Activated naive CD4-positive, alpha-beta T cell treated with anti-CD3 and anti-CD28 coated beads for 36 hours (primary cell): ENCODE measurements at places on chromosomes 16 and 17. TPM values are rescaled to one million over a fixed set of nuclear protein-coding genes. Genes with fewer than 3 reads are reported as not detected.

GRCh38 chr16:55703003-55704001, 47.5 kb downstream of the SLC6A2 start:
- H3K4me3 ChIP-seq = no peak overlapping the region
- H3K27ac ChIP-seq = no peak overlapping the region

DNA sequence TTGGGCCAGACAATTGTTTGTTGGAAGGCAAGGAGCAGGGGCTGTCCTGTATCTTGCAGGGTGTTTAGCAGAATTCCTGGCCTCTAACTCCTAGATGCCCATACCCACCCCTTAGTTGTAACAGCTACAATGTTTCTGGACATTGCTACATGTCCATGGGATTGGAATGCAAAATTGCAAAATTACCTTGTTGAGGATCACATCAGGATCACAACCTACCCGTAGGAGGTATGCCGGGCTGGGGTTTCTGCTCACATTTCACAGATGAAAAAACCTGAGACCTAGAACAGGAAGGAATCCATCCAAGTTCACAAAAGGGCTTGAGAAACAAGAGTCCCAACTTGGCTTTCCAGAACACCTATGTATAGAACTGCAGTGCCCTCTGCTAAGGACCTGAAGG, 22.7 kb downstream of the NOG start:
- H3K27me3 ChIP-seq = no peaks in the 10 kb centered on the region
- no peak overlapping the region for H3K4me3 ChIP-seq
- no peak for DNase-seq
- H3K4me1 ChIP-seq = peaks cover 5% of the 10 kb centered on the region
- no peak overlapping the region for H3K27ac ChIP-seq

DNA sequence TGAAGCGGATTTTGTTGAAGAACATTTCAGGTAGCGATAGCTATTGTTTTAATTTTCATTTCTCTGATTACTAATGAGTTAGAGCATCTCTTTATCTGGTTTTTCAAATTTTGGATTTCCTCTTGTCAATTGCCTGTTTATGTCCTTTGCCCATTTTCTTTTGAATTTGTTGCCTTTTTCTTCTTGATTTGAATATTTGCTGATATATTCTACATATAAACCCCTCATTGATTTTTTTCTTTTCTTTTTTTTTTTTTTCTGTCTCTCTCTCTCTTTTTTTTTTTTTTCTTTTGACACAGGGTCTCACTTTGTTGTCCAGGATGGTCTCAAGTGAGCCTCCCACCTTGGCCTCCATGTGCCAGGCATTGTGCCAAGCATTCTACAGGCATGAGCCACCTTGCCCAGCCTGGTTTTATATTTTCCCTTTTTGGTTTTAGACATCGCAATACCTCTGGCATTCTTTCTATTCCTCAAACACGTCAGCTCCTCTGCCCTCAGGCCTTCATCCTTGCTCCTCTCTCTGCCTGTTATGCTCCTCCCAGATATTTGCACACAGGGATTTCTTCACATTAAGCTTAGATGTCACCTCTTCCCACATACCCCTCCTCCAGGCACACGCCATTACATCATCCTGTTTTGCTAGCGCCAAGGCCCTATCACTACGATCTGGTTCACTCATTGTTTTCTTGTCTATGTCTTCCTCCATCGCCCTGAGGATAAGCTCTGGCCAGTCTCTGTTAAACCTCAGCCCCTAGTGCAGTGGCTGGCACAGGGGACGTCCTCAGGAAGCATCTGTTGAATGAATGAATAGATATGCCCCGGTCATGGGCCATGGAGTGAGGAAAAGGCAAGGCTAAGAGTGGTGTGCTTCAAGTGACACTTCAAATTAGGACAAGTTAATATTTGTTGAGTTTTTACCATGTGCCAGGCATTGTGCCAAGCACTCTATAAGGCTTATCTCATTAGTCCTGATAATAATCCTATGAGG, 8.6 kb downstream of the SARM1 start:
- peaks cover 8% of the 10 kb centered on the region for H3K36me3 ChIP-seq
- DNase-seq = no peak
- H3K4me3 ChIP-seq = no peak overlapping the region
- peaks cover 19% of the 10 kb centered on the region for H3K4me1 ChIP-seq
- peaks cover 12% of the 10 kb centered on the region for H3K27me3 ChIP-seq

Gene PPP1R27
- not detected for total RNA-seq

- H3K36me3 ChIP-seq = peaks cover 8% of the 10 kb centered on the region
- peaks cover 56% of the 10 kb centered on the region for H3K4me1 ChIP-seq
- peak; percentile 74 for DNase-seq
- H3K27ac ChIP-seq = peak overlapping the region; percentile 93
- peak overlapping the region; percentile 68 for H3K4me3 ChIP-seq
These were observed 3.3 kb downstream of the SYNRG start for GRCh38 chr17:37605813-37606505.

DNA sequence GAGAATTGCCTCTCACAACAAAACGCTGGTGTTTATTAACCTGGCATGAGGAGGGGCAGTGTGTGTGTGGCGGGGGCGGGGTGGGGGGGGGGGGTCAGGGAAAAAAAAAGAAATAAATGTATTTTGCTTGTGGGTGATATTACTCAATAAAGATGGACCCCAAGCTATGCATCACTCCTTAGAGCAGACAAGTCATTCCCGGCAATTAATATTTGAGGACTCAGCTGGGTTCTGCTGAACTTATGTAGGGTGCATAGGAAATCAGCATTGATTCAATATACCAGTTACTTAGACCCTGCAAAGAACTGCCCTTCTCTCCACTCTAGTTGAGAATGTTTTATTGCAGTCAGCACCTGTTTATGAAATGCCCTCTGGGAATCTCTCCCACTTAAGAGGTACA, 206.2 kb upstream of the MAF start:
- H3K4me3 ChIP-seq = no peak overlapping the region
- no peaks in the 10 kb centered on the region for H3K36me3 ChIP-seq
- DNase-seq = no peak
- no peak overlapping the region for H3K27ac ChIP-seq

DNA sequence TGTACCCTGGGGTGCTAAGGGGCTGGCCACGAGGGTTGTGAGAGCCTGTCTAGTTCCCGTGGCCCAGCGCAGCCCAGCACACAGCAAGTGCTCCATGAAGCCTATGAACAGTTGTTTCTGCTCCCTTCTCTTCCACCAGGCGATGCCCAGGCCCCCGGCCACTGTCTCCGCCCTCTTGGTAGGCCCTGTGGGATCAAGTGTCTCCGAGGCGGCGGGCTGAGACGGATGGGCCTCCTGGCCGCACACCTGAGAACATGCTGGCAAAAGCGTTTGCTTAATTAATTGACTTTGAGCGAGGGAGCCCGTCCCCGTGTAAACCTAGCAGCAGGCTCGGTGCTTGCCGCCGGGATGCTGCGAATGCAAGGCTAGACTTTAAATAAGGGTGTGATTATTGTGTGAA, 129.7 kb upstream of the GSE1 start:
- no peaks in the 10 kb centered on the region for H3K4me1 ChIP-seq
- no peak overlapping the region for H3K4me3 ChIP-seq
- H3K27ac ChIP-seq = no peak overlapping the region
- no peaks in the 10 kb centered on the region for H3K27me3 ChIP-seq

Gene NFATC3
- 49.1 TPM for total RNA-seq

DNA sequence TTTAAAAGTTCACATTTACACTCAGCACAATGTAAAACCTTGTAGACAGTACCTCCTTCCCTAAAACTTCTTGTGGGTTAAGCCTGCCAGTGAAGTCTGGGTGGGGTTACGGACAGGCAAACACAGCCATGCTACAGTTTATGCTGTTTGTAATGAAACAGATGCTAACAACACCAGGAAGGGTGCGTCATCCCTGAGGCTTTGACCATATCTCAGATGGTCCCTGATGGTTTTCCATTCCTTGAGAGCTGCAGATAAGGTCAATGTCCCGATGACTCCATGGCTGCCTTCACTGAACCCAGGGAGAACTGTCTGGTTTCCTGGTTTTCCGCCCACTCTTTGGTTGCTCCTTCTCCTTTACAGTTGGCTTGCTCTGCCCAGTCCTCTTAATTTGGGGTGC, 29.1 kb downstream of the GAS7 start:
- H3K27me3 ChIP-seq = peaks cover 18% of the 10 kb centered on the region
- no peak for DNase-seq
- no peak overlapping the region for H3K27ac ChIP-seq
- H3K36me3 ChIP-seq = peaks cover 2% of the 10 kb centered on the region

DNA sequence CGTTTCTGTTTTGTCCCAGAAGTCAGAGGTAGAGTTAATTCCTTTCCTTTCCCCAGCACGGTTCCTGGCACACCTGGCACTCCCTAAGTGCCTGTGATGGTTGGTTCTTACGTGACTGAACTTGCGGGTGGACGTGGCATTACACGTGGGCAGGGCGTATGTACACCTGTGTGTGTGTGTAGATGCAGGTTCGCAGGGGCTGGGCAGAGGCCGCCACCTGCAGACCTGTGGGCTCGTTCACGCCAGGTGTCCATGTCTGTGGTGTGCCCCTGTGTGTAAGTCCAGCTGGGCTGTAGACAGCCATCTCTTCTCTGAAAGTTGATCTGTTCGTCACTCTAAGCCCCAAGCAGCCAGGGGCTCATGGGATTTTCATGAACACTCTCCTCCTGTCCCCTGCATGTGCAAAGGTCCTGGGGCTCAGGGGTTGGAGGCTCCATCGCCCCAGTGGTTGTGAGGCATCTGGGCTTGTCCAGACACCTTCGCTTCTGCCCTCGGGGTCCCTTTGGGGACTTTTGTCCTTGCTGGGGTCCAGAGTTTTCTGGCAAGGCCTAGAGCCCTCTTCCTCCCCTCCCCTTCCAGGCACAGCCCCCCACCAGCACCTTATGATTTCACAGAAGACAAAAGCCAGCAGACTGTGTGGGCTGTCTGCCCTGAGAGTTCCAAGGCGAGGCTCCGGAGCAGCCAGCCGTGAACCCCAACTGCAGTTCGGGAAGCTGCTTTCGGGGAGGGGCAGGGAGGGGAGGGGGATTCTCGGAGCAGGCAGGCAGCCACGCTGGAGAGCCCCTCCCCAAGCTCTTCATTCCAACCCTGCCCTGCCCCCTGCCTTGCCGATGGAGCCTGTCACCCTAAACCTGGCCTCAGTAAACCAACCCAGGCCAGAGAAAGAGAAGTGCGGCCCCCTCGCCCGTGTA, 5.4 kb upstream of the FSCN2 start:
- DNase-seq = no peak
- H3K4me1 ChIP-seq = peaks cover 3% of the 10 kb centered on the region
- H3K36me3 ChIP-seq = no peaks in the 10 kb centered on the region
- H3K4me3 ChIP-seq = no peak overlapping the region

DNA sequence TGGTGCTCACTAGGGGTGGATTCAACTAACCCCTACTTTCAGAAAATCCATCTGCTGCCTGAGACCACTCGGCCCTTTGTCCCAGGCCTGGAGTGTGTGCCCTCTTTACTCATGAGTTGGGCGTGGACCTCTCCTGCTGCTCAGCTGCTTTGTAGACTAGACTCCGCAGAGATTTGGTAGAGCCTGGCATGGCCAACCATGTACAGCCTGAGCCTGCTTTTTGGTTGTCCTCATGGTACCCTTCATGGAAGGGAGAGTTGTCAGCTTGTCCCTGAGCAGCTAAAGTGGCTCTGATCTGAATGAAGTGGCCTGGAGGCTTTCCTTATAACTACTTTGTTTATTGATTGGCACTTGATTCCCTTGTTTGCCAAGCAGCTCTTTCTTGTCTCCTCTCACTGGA, 1.5 kb downstream of the EDC4 start:
- peaks cover 27% of the 10 kb centered on the region for H3K4me1 ChIP-seq
- peaks cover 5% of the 10 kb centered on the region for H3K36me3 ChIP-seq
- no peaks in the 10 kb centered on the region for H3K27me3 ChIP-seq
- DNase-seq = no peak
- peak overlapping the region; percentile 92 for H3K4me3 ChIP-seq

GRCh38 chr16:85657996-85658395, 30.8 kb downstream of the GINS2 start:
- H3K27ac ChIP-seq = no peak overlapping the region
- peaks cover 6% of the 10 kb centered on the region for H3K36me3 ChIP-seq
- H3K27me3 ChIP-seq = no peaks in the 10 kb centered on the region
- H3K4me1 ChIP-seq = no peaks in the 10 kb centered on the region
- no peak for DNase-seq

Gene CNGB1
- not detected for total RNA-seq

GRCh38 chr17:75551266-75551665, 25.8 kb downstream of the LLGL2 start:
- DNase-seq = no peak
- H3K4me1 ChIP-seq = no peaks in the 10 kb centered on the region
- H3K36me3 ChIP-seq = peaks cover under 1% of the 10 kb centered on the region

DNA sequence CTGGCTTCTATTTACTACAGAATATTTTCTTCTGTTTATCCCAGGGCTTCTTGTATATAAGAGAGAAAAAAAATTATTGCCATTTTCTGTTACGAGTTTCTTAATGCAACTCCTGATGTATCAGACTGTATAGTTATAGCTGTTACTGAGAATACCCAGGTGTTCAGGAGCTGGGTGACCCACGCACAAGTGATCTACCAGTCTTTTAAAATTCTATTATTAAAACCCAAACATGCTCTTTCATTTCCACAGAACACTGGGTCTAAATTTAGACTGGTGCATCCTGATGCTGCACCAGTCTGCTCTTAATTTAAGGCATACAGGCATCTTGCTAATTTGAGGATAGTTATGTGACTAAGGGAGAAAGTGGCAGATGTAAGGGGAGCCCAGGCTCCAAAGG, 31.2 kb upstream of the NLRP1 start:
- DNase-seq = no peak
- no peak overlapping the region for H3K4me3 ChIP-seq
- H3K27me3 ChIP-seq = peaks cover 3% of the 10 kb centered on the region
- no peak overlapping the region for H3K27ac ChIP-seq
- no peaks in the 10 kb centered on the region for H3K4me1 ChIP-seq
- H3K36me3 ChIP-seq = no peaks in the 10 kb centered on the region

Gene CCL3
- total RNA-seq = 8.3 TPM

- H3K4me1 ChIP-seq = no peaks in the 10 kb centered on the region
- no peak overlapping the region for H3K4me3 ChIP-seq
- DNase-seq = no peak
- no peaks in the 10 kb centered on the region for H3K36me3 ChIP-seq
These were observed 325.4 kb downstream of the ZFHX3 start for GRCh38 chr16:72722552-72722951.

DNA sequence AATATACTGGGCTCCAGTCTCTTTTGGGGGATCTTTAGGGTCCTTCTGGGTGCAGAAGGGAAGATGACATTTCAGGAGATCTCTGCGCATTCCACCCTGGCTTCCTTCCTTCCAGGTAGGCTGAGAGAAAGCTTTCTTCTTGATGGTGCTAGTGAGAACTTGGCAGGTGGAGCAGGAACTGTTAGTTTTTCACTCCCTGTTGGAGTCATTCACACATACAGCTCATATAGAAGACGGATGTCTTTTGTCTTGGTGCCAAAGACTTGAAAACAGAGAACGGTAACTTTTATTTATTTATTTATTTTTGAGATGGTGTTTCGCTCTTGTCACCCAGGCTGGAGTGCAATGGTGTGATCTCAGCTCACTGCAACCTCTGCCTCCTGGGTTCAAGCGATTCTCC, 43.9 kb downstream of the PITPNC1 start:
- peak; percentile 18 for DNase-seq
- peak overlapping the region; percentile 97 for H3K27ac ChIP-seq
- H3K36me3 ChIP-seq = peaks cover 2% of the 10 kb centered on the region
- H3K27me3 ChIP-seq = no peaks in the 10 kb centered on the region
- H3K4me1 ChIP-seq = peaks cover 85% of the 10 kb centered on the region
- peak overlapping the region; percentile 44 for H3K4me3 ChIP-seq

GRCh38 chr16:10519929-10520868, 60.2 kb downstream of the EMP2 start:
- no peak overlapping the region for H3K4me3 ChIP-seq
- no peaks in the 10 kb centered on the region for H3K36me3 ChIP-seq
- H3K27ac ChIP-seq = no peak overlapping the region
- H3K27me3 ChIP-seq = no peaks in the 10 kb centered on the region

Gene ZFHX3
- total RNA-seq = 0.44 TPM
